ENCODE measurements at places on chromosomes 2 and 18. TPM values are rescaled to one million over a fixed set of nuclear protein-coding genes. Genes with fewer than 3 reads are reported as not detected.
A peak's percentile ranks its signal among the peaks of the same experiment; 100 is the strongest.

DNA sequence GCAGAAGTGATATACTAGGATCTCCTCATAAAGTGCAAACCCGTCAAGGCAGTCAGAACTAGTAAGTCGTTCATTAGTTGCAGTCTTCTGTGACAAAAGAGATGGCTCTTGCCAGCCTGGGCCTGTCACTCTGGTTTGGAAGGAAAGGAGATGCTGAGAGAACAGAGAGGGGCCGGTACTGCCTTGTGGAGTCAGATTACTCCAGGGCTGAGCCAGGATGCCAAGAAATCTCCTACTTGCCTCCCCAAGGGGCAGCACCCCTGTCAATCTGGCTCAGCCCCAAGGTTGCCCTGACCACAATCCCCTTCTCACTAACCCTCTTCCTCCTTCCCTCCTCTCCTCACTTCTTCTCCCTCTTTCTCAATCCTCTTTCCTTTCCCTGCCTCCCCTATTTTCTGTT, 62.9 kb upstream of the ASPRV1 start:
- no peaks in the 10 kb centered on the region for H3K27me3 ChIP-seq
- no peak overlapping the region for H3K27ac ChIP-seq
- H3K36me3 ChIP-seq = no peaks in the 10 kb centered on the region
- H3K4me3 ChIP-seq = no peak overlapping the region
- no peak for DNase-seq

Gene CDK5R2
- total RNA-seq = not detected

DNA sequence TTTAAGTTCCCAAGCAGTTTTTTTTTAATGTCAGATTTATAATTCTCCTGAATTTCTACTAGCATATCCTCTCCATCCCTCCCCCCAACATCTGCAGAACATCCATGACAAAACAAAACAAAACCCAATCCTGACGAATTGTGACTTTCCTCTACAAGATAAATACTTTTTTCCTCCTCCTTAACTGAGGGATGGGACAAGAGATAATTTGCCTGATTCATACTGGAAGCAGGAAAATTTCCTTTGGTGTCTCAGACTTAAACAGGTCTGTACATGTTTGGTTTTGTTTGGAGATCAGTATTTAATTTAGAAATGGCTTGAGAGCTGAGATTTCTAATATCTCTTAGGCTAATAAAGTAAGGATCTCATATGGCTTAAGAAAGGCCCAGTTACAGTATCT, 2.2 kb downstream of the CAVIN2 start:
- peaks cover 7% of the 10 kb centered on the region for H3K27me3 ChIP-seq
- no peaks in the 10 kb centered on the region for H3K4me1 ChIP-seq
- no peak overlapping the region for H3K27ac ChIP-seq
- no peak for DNase-seq
- H3K36me3 ChIP-seq = no peaks in the 10 kb centered on the region
- no peak overlapping the region for H3K4me3 ChIP-seq

- no peaks in the 10 kb centered on the region for H3K36me3 ChIP-seq
- no peaks in the 10 kb centered on the region for H3K4me1 ChIP-seq
- H3K27me3 ChIP-seq = no peaks in the 10 kb centered on the region
- H3K27ac ChIP-seq = no peak overlapping the region
- DNase-seq = no peak
- no peak overlapping the region for H3K4me3 ChIP-seq
Measured at GRCh38 chr2:181805228-181806038, 86.1 kb upstream of the ITPRID2 start.

GRCh38 chr2:128322715-128323554, 4.3 kb upstream of the HS6ST1 start:
- H3K27me3 ChIP-seq = no peaks in the 10 kb centered on the region
- no peaks in the 10 kb centered on the region for H3K36me3 ChIP-seq
- H3K4me1 ChIP-seq = peaks cover 13% of the 10 kb centered on the region
- no peak overlapping the region for H3K27ac ChIP-seq

DNA sequence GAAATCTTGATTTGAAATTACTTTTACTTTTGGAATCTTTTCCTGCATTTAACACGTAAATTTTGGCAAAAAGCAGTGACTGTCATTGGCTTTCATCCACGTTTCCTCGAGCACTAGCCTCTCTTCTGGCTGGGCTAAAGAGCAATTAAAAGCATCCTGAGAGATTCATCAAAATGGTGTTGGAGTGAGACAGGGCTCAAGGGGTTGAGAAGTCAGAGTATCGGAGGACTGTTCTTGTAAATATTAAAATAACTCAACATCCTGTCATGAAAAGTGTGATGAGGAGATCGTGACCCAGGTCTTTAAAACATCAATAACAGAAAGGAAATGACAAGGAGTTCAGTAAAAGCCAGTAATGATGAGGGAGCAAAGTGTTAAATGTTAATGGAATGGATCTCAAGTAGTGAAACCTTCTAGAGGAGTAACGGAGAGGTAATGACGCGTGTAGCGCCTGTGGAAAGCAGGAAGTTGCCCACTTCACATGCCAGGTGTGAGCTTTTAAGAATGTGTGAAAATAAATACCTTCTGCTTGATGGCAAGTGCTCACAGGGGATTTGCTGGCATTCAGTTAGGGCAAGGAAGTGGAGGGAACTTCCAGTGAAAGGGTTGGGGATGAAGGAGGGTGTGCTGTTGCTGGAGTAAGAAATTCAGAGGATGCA, 754.4 kb downstream of the ADCYAP1 start:
- no peaks in the 10 kb centered on the region for H3K36me3 ChIP-seq
- H3K4me1 ChIP-seq = no peaks in the 10 kb centered on the region
- H3K4me3 ChIP-seq = no peak overlapping the region
- no peak overlapping the region for H3K27ac ChIP-seq
- no peak for DNase-seq

- no peak overlapping the region for H3K4me3 ChIP-seq
- no peak for DNase-seq
- H3K27me3 ChIP-seq = no peaks in the 10 kb centered on the region
- H3K36me3 ChIP-seq = no peaks in the 10 kb centered on the region
- H3K4me1 ChIP-seq = no peaks in the 10 kb centered on the region
Measured at GRCh38 chr2:147375073-147375472, 469.8 kb upstream of the ACVR2A start.

DNA sequence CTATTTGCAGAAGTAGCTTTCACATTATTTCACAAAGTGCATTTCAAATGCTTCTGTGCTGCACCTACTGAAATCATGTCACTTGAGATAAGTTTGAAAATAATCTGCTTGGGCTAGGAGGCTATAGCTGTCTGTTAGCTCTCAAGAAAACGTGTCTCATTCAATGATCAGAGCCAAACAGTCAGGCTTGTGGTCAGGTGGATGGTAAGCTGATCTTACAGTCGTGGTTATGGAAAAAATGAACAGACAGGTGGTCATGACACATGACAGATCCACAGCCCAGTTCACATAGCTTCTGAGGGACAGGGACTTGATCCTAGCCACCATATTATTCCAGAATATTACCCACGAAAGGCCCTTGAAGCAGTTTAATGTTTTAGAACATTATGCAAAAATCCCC, 26.5 kb upstream of the RFX8 start:
- no peak overlapping the region for H3K27ac ChIP-seq
- peaks cover 8% of the 10 kb centered on the region for H3K4me1 ChIP-seq
- H3K36me3 ChIP-seq = no peaks in the 10 kb centered on the region
- no peaks in the 10 kb centered on the region for H3K27me3 ChIP-seq
- H3K4me3 ChIP-seq = no peak overlapping the region

Gene ACTG2
- total RNA-seq = not detected

DNA sequence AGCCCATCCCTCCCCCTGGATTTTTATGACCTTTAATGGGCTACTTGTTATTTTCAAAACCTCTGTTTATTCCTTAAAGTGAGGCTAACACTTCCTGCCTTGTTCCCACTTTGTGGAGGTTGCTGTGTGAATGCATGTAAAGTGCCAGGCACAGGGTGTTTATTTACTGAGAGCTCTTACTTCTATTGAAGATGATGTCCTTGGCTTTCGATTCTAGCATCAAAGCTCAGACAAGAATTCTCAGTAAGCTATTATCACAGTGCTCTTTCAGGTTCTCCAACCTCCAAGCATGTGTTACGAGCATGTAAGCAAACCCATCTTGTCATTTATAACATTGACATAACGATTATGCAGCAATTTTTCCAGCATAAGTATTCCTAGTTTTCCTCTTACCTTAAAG, 44.2 kb downstream of the DPYSL5 start:
- no peak overlapping the region for H3K4me3 ChIP-seq

Gene PLA2R1
- not detected for total RNA-seq

GRCh38 chr2:161161074-161161706, 962 bp downstream of the TANK start:
- DNase-seq = no peak
- peak overlapping the region; percentile 86 for H3K4me3 ChIP-seq
- no peaks in the 10 kb centered on the region for H3K27me3 ChIP-seq
- H3K27ac ChIP-seq = peak overlapping the region; percentile 95
- no peaks in the 10 kb centered on the region for H3K36me3 ChIP-seq

Gene SAG
- 0.06 TPM for total RNA-seq

Gene FIGN
- not detected for total RNA-seq

DNA sequence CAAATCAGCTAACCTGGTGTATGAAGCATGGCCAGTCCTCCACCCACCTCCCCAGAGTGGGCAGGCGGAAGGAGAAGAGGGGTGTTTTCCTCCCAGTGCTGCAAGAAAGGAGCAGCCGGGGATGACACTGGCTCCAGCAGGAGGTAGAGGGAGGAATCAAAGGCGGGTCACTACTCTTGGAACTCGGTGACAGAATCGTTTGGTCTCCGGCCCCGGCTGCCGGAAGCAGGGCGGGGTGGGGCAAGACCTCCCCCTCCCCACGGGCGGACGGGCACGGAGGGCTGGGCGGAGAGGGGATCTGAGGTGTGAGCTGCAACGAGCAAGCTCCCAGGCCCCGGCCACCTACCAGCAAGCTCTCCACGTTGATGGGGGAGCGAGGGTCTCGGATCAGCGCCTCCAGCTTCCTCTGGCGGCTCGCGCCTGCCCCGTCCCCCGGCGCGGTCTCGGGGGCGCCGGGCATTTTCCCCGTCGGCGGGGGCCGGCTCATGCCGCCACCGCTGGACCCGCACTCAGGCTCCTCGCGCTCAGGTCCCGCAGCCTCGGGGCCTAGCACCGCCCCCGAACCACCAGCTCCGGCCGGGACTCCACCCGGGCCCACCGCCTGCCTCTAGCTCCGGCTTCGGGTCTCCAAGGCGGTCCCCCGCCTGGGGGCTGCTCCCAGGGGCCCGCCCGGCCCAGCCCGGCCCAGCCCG, 640 bp downstream of the ROCK2 start:
- H3K36me3 ChIP-seq = no peaks in the 10 kb centered on the region
- DNase-seq = peak; percentile 19
- H3K4me1 ChIP-seq = peaks cover 40% of the 10 kb centered on the region
- peak overlapping the region; percentile 53 for H3K27ac ChIP-seq

Gene PRR30
- total RNA-seq = not detected

DNA sequence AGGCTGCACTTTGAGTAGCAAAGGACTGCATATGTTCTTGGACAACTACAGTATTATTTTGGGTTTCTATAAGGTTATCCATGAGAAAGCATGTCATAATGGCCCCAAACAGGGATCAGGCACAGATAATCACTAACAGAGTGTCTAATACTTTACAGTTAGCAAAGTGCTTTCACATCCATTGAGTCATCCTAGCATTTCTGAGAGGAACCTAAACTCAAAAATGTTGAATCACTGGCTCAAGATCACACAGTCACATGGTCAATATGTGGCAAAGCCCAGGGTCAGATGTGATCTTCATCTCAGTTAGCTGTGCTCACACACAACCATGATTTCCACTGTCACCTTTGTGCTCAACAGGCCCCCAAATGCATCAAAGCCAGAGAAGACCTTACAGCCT, 156.1 kb upstream of the VRK2 start:
- H3K27me3 ChIP-seq = no peaks in the 10 kb centered on the region
- DNase-seq = no peak
- H3K27ac ChIP-seq = no peak overlapping the region
- H3K4me1 ChIP-seq = no peaks in the 10 kb centered on the region
- H3K4me3 ChIP-seq = no peak overlapping the region

Gene CTIF
- 5.2 TPM for total RNA-seq

GRCh38 chr18:31211047-31211446, 48.4 kb upstream of the DSC1 start:
- no peaks in the 10 kb centered on the region for H3K36me3 ChIP-seq
- no peaks in the 10 kb centered on the region for H3K27me3 ChIP-seq
- no peaks in the 10 kb centered on the region for H3K4me1 ChIP-seq
- H3K27ac ChIP-seq = no peak overlapping the region
- no peak overlapping the region for H3K4me3 ChIP-seq

Measured in CD4-positive, alpha-beta memory T cell (primary cell).